ENCODE measurements at places on chromosomes 5 and 9.

DNA sequence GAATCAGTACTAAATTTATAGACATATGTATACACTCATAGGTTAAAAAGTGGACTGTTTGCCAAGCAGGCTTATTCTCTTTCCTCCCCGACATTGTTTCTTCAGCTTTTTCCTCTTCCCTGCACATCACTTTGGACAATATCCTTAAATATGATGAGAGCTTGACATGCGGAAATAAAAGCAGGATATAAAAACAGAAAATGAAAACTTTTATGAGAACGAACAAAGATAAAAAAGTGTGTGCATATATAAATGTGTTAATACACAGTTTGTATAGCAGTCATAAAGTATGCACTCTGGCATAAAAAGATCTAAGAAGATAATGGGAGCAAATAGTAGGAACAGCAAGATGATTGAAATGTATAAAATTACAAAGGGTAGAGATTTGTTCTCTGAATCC, 86.4 kb upstream of the IFNE start:
- DNase-seq: no peak

DNA sequence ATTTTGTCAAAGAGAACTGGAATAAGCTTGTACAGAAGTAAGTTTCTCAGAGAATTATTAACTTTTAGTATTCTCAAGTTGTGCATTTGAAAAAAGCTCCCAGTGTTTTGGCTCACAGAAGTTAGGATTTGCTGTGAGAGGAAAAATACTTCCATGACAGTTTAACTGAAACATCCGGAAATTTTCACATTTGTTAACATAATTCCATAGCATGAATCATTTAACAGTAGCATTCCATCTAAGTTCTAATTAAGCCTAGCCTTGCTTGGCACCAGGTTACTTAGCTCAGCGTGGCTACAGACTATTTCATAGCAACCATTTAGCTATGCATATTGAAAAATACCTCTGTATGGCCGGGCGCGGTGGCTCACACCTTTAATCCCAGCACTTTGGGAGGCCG, 90.8 kb downstream of the LNPEP start:
- no peak for DNase-seq

GRCh38 chr9:22992780-22993179, 546.2 kb downstream of the DMRTA1 start:
- no peak for DNase-seq

DNA sequence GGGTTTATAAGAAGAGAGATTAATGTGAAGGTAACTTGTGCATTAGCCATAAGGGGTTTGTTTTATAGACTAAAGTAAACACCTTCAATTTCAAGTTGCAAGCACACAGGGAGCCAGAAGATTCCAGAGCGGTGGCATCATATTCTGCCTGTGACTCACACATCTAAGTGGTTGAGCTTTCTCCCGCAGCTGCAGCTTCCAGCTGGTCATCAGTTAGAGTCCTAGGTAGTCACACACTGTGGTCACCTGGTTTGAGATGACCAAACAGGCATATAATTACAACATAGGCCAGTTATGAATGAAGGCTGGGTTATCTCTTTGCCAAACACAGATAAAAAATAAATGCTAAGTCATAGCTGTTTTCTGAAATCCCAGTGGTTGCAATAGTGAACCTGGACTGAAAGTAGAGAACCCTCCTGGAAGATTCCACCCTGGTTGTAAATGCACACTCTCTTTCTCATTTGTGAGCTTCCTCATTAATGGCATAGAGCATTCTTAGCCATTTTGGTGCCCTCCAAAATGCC, 171.3 kb downstream of the GDNF start:
- DNase-seq: peak; percentile 83

- no peak for DNase-seq
These were observed 95.6 kb downstream of the MLLT3 start for GRCh38 chr9:20526500-20527319.

GRCh38 chr9:34337403-34337802, 8.0 kb downstream of the NUDT2 start:
- DNase-seq: no peak

GRCh38 chr5:161094411-161094810, 242.4 kb upstream of the ATP10B start:
- peak; percentile 45 for DNase-seq

DNA sequence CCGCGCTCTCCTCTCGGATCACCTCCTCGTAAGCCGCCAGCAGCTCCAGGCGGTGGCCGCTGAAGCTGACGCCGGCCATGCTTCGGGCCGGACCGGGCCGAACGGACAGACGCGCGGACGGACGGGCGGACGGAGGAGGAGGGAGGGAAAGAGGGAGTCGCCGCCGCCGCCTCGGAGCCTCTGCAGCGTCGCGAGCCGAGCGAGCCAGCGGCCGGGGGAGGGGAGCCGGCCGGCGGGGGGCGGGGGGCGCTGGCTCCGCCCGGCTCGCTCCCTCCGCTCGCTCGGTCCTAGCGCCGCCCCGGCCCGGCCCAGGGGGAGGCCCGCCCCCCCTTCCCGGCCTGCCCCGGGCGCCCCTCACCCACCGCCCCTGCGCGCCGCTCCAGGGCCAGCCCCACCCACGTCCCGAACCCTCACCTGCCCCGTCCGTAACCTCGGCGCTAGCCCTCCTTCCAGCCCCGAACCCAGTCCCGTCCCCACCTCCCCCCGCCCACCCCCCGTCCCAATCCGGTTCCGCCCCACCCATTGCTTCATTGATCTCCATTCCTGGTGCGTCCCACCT, at the start of gene DBN1:
Gene DBN1 (minus strand): TSS at position 192 of the 559 bp plus-strand sequence. CDS start 113 bp downstream, at position 79.
- DNase-seq: no peak

GRCh38 chr5:102596113-102596512, 97.3 kb upstream of the SLCO6A1 start:
- no peak for DNase-seq

GRCh38 chr5:142221091-142221860, 103.5 kb downstream of the SPRY4 start:
- no peak for DNase-seq

- DNase-seq: no peak
These were observed 72.4 kb upstream of the SNX2 start for GRCh38 chr5:122702524-122702875.

DNA sequence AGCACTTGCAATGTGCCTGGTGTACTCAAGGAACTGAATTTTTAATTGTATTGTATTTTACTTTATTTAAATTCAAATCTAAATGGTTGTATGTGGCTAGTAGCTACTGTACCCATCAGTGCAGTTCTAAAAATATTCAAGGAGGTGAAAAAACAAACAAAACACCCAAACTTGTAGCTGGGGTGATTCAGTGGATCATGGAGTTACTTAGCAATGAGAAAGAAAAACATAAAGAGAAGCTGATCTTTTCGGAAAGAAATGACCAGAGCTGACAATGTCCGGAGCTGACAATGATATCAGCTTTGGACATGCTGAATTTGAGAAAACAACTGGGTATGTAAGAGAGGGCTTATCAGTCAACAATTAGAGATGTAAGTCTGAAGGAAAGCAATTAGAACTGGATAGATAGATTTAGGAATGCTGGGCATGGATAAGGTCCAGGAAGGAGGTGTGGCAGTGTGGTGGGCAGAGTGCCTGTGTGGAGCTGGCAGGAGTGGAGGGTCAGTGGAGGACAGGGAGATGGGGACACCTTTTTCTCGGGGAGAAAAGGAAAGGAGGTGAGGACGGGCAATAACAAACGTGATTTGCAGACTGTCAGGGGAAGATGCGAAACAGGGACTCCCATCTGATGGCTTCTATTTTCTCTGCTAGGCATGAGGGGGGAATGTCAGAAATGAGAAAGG, 113.2 kb downstream of the DCP2 start:
- peak; percentile 18 for DNase-seq

GRCh38 chr9:107739601-107740082, 250.1 kb upstream of the KLF4 start:
- no peak for DNase-seq

- DNase-seq: no peak
These were observed 20.4 kb downstream of the CNOT8 start for GRCh38 chr5:154878642-154879335.

GRCh38 chr9:121464968-121465367, 34.7 kb downstream of the GGTA1 start:
- no peak for DNase-seq

DNA sequence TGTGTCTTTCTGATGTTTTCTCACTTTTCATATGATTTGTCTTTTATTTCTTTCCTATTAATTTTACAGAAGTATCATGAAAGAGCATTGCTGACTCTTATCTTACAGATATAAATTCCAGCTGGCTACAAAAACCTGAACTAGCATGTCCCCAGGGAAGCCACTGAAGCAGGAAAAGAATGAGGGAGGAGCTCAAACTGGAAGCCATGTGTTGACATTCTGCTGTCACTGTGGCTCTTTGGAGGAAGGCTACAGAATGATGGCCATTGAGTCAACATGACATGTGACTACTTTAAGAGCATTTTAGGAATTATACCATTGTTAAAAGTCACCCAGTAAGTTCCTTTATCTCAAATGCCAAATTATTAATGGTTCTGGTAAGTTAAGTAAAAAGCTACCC, 638.3 kb upstream of the DMAC1 start:
- no peak for DNase-seq

- DNase-seq: no peak
These were observed 68.4 kb upstream of the SLC1A1 start for GRCh38 chr9:4421847-4422246.

- no peak for DNase-seq
These were observed 950 bp downstream of the RGMB start for GRCh38 chr5:98774192-98775033.

GRCh38 chr5:97133101-97133500, 9.3 kb downstream of the LIX1 start:
- no peak for DNase-seq

- DNase-seq: no peak
These were observed 33.0 kb upstream of the WHRN start for GRCh38 chr9:114538241-114538640.

DNA sequence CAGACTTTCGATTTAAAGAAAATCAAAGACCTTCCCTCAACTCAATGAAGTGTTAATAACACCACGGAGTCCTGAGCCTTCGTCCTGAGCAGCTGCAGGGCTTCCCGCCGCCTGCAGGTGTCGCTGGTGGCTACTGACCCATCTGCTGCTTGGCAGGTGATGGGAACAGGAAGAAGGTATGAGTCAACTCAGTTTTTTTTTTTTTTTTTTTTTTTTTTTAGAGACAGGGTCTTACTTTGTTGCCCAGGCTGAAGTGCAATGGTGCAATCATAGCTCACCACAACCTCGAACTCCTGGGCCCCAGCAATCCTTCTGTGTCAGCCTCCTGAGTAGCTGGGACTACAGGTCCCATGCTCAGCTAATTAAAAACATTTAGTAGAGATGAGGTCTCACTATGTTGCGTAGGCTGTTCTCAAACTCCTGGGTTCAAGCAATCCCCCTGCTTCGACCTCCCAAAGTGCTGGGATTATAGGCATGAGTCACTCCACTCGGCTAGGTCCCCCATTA, 185.7 kb upstream of the IL12B start:
- DNase-seq: no peak

GRCh38 chr5:1514027-1514818, 9.5 kb downstream of the LPCAT1 start:
- DNase-seq: no peak

GRCh38 chr5:94268226-94268625, 350.2 kb downstream of the KIAA0825 start:
- no peak for DNase-seq
